Right kidney (tissue), 9 donors: ENCODE measurements at places on chromosomes 3 and 15.

DNA sequence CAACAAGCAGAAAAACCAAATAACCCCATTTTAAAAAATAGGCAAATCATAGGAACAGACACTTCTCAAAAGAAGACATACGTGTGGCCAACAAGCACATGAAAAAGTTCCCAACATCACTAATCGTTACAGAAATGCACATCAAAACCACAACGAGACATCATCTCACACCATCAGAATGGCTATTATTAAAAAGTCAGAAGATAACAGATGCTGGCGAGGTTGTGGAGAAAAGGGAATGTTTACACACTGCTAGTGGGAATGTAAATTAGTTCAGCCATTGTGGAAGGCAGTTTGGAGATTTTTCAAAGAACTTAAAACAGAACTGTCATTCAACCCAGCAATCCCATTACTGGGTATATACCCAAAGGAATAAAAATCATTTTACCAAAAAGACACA lies 60.7 kb downstream of the ABI3BP start:
- DNase-seq: no peak

GRCh38 chr3:64199932-64200331 lies 25.3 kb downstream of the PRICKLE2 start:
- DNase-seq: no peak

GRCh38 chr3:119322021-119322834 lies 28.0 kb downstream of the ARHGAP31 start:
- DNase-seq: peak; percentile 90

DNA sequence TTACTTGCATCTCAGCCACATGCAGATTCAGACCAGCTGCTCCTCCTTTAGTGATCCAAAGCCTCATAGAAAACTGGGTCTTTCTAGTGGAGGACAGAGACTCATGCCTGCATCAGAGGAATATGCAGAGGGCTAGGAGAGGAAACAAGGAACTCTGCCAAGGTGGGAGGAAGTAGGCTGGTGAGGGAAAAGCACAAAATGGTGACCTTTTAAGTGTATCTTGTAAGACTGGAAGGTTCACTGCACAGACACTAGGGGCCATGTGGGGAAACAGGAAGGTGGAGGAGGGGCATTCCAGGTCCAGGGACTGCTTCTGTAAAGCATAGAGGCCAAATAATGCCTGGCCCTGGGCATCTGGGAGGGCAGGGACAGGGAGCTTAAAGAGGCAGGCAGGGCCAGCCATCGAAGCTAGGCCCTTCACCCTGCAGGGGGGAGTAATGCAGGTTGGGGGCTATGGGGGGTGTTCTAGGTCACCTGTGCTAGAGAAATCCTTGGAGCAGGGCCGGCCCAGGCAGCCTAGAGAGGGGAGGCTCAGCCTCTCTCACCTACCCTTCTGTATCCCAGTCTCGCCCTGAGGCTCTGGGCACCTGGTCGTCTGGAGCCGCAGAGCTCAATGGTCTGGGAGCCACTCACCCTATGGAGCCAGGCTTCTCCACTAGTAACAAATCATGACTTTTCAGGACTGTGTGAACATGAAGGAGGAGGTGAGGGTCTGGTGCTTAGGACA lies 117.7 kb downstream of the DNAJB8 start:
- no peak for DNase-seq

DNA sequence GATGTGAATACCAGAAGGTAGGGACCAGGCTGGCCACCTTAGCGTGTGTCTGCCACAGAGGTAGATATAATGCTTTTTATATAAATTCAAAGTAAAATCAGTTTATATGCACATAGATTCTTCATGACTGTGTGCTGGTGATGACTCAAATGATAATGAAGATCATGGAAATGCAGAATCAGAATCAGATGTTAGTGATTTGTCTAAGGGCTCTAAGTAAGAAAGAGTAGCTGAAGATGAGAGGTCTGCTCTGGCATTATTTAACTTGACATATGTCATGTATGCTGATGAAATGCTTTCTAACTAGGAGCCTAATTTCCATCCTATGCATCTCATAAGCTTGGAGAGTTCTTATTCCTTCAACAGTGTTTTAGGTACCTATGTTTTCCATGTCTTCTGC lies 50.3 kb upstream of the DPH6 start:
- no peak for DNase-seq

GRCh38 chr3:20458994-20459716 lies 273.1 kb upstream of the SGO1 start:
- DNase-seq: no peak

GRCh38 chr3:37608061-37608702 lies 253.5 kb upstream of the CTDSPL start:
- DNase-seq: no peak

- no peak for DNase-seq
These were observed 30.1 kb downstream of the MYRIP start for GRCh38 chr3:39839484-39839883.

DNA sequence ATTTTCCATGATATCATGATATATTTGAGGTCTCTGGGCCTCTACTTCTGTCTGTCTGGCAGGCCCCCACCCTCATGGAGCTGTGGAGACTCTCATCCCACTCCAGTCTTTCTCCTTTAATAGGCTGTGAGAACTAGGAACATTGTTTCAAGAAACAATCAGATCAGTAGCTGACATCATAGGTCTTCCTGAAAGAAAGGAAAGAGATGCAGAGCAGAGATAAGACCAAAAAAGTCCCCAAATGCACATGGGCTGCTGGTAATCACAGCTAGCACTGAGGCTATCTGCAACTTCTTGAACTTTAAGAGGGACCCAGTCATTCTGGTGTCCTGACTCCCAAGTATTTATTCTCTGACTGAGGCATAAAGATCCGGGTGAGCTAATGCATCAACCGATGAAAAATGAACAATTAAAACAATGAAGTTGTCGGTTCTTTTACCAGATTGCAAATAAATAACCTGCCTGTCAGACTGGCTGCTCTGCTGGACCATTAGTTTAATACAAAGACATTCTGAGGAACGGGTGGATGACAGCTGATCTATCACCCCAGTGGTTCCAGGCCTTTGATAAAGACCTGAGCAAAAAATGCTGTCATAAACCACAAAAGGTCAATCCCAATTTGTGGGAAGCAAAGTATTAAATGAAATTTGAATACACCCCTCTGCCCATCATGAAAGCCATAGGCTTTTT lies 780.8 kb upstream of the GOLIM4 start:
- no peak for DNase-seq

DNA sequence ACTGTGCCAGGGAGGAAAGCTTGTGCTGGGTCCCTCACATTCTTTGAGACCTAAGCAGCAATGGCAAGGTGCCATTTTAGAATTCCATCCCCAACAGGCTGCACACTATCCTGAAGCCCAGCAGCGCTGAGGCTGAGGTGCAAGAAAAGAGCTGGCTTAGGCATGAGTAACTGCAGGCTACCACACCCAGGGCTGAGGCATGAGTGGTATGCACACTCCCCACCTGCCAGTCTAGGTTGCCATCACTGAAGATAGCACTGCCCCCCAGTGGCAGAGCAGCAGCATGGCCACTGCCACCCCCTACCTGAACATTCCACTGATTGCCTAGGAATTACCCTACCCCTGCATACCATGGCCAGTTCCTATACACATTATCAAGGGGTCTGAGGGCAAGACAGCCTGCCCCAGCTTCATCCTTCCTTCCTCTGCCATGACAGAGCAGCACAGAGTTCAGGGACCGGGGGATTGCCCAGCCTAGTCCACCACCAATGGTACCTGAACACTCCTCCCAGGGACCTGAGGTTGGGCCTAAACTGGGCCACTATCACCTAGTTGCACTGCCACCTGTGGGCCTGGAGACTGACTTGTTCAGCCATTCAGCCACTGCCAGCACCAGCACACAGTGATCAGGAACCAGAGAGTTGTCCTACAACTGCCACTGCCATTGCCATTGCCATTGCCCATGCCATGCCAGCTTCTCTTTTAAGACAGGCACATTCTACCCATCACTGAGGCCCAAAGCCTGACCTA lies 129.8 kb downstream of the SATB1 start:
- peak; percentile 6 for DNase-seq

DNA sequence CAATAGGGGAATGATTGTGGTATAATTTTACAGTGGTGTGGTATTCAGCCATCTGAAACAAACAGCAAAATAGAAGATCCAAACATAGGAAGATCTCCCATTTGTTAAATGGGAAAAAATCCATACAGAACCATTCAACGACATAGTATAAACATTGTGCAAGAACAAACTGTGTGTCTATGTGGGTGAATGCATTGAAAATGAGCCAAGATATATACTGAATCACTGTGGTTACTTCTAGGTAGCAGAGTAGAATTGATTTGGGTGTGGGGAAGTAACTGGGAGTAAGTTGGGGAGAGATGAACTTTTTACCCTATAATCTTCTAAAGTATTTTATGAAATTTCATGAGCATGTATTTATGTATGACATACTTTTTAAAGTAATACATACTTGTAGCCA lies 123.1 kb upstream of the UMPS start:
- DNase-seq: no peak

DNA sequence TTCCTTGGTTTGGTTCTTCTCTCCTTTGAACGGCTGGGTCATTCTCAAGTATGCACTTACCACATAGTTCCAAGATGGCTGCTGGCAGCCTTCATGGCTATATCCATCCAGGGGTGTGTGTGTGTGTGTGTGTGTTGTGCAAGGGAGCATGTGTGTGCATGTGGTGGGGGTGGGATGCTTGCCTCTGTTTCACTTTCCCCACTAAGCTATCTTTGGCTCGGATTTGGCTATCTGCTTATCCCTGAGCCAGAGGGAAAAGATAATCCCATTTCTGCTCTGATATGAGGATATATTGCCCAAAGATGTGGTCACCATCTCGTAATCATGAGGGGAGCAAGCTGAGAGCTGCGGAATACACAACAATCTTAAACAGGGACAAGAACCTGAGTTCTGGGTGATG lies 26.2 kb downstream of the ANAPC13 start:
- DNase-seq: no peak

DNA sequence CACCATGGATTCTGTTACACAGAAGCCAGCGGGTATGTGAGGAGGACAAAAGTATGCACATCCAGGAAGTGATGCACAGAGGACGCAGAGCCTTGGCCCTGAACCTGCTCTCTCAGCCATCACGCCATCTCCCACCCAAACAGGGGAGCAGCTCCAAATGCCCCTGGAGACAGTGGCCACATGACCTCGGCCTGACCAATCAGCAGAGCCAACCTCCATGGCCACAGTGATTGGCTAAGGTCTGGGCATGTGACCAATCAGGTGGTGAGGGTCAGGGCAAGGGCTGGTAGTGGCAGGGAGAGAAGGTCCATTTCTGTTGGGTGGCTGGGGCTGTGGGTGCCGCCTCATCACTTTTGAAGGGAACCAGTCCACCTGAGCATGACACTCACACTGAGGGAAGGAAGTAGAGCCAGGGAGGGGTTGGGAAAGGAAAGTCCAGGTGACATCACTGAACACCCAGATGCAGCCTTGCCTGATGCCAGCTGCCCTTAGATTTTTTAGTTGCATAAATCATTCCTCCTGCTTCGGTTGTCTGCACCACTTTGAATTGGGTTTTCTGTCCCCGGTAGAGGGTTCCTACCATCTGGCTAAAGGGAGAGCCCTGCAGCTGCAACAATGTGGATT lies 70.3 kb upstream of the IQSEC1 start:
- no peak for DNase-seq

DNA sequence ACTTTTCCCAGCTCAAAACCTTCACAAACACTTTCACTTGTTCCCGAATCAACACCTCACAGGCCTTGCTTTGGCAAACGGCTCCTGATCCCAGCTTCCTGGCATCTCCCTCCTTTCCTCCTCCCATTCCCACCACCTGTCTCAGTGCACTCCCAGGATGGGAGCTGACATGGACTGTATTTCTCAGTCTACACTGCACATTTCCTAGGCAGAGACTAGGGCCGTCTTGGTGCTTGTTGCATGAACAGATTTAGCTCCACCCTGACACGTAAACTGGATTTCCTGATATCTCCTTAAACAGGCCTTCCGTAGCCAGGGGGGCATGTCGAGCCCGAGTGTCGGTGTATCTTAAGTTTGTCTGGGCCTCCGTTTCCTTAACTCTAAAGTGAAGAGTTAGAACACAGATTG lies 790 bp upstream of the WHAMM start:
- DNase-seq: no peak

DNA sequence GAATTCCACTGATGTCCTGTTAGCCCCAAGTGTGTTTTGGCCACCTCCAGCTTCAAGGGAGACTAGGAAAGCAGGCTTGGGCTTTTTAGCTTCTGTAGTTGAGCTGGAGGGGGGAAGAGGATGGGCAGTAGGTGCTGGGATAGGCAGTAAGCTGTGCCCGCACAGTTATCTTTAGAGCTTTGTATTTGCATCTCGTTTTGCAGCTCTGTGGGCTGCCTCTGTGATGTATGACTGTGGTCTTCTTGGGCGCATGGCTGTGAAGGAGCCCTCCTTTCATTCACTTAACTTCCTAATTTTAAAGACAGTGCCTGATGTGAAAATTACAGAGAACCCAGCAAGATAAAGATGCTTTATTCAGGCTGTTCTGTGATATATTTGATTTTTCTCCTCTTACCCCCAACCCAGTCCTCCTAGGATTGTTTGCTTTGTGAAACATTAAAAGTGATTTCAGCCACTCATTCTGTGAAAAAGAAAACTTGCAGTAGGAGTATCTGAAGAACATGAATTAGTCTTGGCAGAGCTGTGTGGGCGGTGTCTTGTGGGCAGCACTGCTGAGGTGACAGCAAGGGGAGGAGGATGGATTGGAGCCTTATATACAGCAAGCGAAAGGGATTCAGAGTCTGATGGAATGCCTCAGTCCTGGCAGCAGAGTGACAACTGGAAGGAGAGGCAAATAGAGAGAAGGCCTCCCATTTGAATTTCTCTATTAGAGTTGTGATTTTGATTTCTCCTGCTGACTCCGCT lies 74.3 kb downstream of the LARS2 start:
- DNase-seq: no peak

DNA sequence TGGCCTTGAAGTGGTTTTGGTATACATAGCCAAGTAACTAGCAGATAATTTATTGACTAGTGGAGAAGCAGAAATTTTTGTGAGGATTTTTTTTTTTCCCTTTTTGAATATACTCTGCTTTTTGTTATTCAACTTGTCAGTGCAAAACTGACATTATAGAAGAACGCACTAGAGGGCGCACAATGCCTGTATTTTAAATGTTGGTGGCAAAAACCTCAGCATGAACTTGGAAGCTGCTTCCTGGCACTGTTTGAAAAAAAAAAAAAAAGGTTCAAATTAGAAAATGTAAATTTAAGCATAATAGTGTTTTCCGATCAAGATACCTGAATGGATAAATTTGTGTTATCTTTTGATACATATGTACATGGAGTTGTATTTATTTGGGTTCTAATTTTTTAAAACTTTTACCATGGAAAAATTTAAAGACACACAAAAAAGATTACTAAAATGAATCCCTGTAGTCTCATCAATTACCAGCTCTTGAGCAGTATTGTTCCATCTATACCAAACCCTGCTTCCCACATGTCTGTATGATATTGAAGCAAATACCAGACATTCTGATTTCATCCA lies 56.0 kb downstream of the SLC25A26 start:
- peak; percentile 16 for DNase-seq

- DNase-seq: no peak
These were observed 44.6 kb downstream of the SLC6A20 start for GRCh38 chr3:45751537-45752242.

- DNase-seq: no peak
These were observed 130.6 kb upstream of the SEMA6D start for GRCh38 chr15:47586653-47587224.
